ENCODE measurements at places on chromosomes 4 and X. TPM values are rescaled to one million over a fixed set of nuclear protein-coding genes. Genes with fewer than 3 reads are reported as not detected.

GRCh38 chr4:128657638-128658037, 151.9 kb upstream of the JADE1 start:
- no peak for DNase-seq

- DNase-seq = no peak
Measured at GRCh38 chrX:7891928-7892327, 35.3 kb downstream of the PNPLA4 start.

GRCh38 chrX:142483965-142484364, 278.9 kb upstream of the MAGEC2 start:
- DNase-seq = no peak

Gene CLCN4
- polyA plus RNA-seq = 4.5 TPM

DNA sequence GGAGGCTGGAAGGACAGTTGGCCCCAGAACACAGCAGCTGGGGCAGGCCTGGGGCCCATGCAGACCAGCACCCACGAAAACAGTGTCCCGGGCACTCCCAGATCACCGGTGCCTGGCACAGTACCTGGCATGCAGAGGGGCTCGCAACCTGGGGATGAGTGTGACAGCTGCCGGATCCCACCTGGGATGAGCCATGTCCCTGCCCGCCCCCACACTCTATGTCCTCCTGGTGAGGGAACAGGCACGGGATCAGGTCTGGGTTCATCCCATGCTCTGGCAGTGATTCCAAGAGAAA, 22.8 kb upstream of the PPP2R2C start:
- no peak for DNase-seq

DNA sequence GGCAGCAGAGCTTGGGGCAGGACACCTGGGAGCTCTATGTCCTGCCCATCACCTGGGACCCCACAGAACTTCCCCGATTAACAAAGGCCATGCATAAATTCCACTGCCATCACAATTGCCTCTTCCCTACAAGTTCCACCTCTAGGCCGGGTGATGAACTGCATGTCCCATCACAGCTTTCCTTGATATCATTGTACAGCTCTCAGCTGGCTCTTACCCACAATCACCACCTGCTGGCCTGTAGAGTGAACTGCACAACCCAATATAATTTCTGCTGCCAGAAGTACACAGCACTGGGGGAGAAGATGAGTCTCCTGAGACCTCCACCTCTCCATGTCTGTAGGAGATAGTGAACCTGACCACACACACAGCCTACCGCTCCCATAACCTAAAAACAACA, 285.0 kb upstream of the AADAT start:
- DNase-seq = no peak

Measured in right renal pelvis (tissue), 4 donors.